Stimulated activated naive CD4-positive, alpha-beta T cell treated with Interleukin-2 at 50 U/mL for 16 hours (primary cell): ENCODE measurements at places on chromosomes 2 and 18.

- DNase-seq = no peak
These were observed 22.0 kb downstream of the KANSL3 start for GRCh38 chr2:96616128-96616527.

- no peak for DNase-seq
These were observed 24.5 kb upstream of the CD28 start for GRCh38 chr2:203681978-203682377.

DNA sequence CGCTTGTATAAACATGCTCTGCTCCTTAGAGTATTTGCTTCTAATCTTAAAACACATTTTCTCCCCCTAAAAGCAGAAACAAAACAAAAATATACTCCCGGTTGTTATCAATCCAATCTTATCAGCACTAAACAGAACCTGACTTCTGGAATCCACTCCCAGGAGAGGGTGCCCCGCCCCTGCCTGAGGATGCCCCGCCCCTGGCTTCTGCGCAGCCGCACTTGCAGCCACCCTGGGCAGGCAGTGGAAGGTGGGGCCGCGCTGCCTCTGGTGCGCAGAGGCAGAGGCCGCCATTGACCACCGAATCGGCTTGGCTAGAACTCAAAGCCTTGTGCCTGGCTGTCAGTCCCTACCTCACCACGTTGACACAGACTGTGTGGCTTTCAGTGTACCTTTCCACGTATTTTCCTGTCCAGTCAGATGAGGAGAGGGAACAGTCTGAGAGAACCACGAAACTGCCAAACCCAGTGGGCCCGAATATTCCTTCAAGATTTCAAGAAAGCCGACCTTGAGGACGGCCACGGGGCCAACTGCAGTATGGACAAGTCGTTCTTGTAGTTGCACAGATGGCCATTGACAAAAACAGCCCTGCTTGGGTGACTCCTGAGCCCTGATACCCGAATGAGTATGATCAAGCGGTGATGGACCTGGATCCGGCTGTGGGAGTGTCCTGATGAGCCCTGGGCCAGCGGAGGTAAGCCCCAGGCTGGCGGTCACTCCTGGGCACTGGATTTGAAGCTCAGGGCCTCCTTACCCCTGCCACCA is 46.2 kb upstream of the ARHGAP28 start:
- DNase-seq = no peak

DNA sequence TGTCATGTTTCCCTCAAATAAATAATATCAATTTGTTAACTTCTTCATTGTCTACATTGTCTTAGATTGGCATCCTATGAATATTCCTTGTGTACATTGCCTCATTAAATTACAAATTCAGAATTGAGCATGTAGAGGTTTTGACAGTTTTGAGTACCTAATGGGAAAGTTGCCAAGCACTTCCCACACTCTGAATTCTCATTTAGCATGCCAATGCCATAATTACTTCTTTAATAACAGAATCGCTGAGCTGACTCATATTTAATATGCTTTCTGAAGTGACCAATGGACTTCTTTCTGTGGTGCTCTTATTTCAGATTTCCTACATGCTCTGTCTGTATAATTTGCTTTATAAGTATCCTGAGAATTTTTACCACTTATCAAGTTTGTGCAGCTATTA is 114.4 kb upstream of the NOL4 start:
- no peak for DNase-seq

GRCh38 chr18:9987345-9987744 is 73.5 kb downstream of the VAPA start:
- no peak for DNase-seq

DNA sequence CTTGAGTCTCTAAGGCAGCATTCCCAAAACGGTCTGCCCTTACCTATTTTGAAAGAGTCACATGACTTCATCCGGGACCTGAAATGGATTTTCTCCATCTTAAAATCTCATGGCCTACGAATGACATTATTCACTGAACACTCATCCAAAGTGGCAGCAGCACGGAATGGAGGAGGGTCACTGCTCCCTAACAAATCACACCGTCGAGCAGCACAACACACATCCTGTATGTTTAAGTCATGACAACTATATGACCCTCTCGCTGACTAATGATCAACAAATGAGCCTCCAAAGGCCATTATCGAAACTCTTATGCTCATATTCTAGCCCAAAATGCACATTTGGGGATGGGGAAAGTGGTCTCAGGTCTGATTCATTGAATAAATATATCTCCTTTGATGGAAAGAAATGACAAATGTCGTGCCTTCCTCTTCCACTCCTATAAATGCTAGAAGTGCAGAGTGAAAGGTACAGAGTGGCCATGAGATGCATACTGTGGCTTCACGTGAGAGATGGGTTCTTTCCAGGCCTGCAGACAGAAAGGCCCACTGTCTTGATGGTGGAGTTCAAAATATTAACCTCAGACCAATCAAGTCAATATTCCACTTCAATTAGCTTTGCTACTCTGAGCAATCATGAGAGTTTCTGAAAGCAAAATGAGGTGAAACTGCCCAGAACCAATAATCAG is 70.8 kb downstream of the C2orf76 start:
- no peak for DNase-seq

GRCh38 chr2:182952741-182953450 is 85.4 kb downstream of the NCKAP1 start:
- no peak for DNase-seq

- DNase-seq = no peak
These were observed 87.4 kb downstream of the EML4 start for GRCh38 chr2:42256505-42256904.

- no peak for DNase-seq
These were observed 134.8 kb downstream of the GALNT1 start for GRCh38 chr18:35716169-35716831.

DNA sequence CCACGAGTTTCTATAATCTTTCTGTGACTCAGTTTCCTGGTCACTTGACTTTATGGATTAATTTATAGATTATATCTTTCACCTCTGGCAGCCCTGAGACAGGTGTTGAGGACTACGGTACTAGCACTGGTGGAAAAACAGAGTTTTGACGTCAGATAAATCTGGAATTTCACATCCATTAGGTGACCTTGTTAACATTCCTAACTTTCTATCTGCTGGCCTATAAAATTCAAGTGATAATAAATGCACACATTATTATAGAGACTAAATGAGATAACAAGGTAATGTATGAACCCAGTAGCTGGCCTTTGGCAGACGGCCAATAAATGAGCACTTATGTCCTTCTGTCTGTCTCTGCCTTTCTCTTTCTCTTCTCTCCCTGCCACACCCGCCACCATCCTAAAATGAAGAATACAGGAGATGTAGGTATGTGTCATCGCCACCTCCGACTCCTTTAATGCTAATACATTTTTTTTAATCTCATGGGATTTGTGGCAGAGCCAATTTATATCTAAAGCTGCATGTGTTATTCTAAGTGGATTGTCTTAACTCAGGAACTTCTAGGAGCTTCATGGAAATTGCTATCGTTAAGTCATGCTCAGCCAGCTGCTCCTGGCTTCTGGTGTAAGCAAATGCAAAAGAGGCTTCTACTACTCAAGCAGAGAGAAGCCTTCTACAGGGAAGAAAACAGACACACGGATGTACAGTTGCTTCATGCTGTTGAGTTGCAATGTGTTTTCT is 2.3 kb downstream of the TM4SF20 start:
- no peak for DNase-seq

DNA sequence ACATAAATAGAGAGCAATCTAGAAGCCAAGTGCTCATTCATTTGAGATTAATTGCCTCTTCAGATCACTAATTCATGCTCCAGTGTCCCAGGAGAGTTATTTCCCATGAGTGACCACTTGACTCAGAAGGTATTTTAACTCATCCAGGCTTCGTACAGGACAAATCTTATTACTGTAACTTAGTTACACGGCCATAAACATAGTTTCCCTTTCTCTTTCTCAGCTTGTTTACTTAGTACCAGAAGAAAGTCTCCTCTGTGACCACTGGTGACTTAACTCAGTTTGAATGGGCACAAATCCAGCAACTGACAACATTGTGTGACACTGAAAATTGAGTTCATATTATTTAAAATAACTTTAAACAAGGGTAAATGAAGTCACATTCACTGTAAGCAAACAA is 25.3 kb downstream of the MMADHC start:
- no peak for DNase-seq

DNA sequence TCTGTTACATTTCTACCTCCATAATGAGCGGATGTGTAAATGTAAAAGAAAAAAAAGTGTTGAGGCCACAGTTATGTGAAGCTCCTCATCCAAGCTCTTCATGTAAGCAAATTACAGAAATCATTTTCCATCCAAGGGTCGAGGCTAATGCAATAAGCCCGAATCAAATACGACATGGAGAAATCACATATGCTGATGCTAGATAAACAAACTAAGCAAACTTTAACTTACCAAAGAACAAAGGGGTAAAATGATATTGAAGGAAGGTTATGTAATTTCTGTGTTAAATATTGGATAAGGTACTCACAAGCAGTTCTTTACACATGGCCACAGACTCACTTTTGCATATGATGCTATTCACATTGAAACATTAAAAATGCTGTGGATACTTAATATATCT is 310.2 kb upstream of the ID2 start:
- no peak for DNase-seq

- no peak for DNase-seq
These were observed 203.1 kb downstream of the NCKAP5 start for GRCh38 chr2:133365117-133365516.

DNA sequence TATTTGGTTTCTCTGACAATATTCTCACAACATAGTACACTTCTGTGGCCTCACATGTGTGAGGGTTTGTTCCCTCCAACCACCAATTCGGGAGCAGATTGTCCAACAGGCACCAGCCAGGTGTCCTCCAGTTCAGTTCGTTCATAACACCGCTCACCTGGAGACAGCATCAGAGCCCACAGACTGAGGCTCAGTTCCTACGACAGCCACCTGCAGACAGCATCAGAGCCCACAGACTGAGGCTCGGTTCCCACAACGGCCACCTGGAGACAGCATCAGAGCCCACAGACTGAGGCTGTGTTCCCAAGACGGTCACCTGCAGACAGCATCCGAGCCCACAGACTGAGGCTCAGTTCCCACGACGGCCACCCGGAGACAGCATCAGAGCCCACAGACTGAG is 58.2 kb upstream of the SNTG2 start:
- no peak for DNase-seq

DNA sequence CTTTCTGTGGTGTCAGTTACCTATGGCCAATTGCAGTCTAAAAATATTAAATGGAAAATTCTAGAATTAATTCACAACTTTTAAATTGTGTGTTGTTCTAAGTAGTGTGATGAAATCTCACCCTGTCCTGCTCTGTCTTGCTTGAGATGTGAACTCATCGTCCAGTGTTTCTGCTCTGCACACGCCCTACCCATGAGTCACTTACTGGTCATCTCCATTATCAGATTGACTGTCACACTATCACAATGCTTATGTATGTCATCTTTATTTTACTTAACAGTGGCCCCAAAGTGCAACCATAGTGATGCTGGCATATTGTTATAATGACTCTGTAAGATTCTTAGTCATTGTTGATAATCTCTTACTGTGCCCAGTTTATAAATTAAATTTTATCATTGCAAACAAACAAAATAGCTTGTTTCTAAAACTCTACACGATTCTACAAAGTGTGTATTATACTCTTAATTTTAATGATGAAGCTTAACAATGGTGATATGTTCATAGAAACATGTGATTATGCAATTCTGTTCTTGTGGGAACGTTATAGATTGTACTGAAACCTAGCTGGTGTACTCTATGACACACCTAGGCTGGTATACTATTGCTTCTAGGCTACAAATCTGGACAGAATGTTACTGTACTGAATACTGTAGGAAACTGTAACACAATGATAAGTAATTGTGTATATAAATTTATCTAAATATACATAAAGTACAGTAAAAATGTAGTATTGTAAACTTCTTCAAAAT is 1086.8 kb upstream of the PIK3C3 start:
- no peak for DNase-seq

- no peak for DNase-seq
These were observed 116.5 kb upstream of the NEDD4L start for GRCh38 chr18:57927511-57927910.

- DNase-seq = no peak
These were observed 43.8 kb downstream of the CYBRD1 start for GRCh38 chr2:171566057-171566456.

DNA sequence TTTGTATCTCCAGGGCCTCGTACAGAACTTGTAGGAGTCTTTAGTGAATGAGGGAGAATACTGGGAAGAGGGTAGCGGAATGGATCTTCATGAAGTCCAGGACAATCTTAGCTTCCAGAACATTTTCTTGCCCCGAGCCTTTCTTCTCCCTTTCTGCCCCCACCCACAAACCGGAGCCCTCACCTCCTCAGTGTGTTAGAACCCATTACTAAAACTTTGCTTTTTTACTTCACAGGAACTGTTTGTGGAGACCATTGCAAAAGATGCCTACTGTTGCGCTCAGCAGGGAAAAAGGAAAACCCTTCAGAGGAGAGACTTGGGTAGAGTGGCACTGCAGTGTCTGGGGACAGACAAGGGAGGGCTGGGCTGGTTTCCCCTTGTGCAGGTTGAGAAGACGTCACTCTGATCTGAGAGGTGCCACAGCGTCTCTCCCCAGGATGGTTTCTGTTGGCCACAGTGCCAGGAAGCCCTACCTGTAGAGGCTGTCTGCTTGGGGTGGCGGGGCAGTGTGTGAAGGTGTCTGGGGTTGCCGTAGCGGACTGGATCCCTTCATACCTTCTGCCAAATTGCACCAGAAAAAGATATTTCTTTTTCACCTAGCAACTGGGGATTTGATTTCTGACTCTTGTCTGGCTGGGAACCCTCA is 786 bp downstream of the POLE4 start:
- DNase-seq = no peak

GRCh38 chr2:151359768-151360461 is 2.5 kb downstream of the TNFAIP6 start:
- no peak for DNase-seq

GRCh38 chr2:61771904-61772845 is 81.7 kb downstream of the FAM161A start:
- DNase-seq = no peak

DNA sequence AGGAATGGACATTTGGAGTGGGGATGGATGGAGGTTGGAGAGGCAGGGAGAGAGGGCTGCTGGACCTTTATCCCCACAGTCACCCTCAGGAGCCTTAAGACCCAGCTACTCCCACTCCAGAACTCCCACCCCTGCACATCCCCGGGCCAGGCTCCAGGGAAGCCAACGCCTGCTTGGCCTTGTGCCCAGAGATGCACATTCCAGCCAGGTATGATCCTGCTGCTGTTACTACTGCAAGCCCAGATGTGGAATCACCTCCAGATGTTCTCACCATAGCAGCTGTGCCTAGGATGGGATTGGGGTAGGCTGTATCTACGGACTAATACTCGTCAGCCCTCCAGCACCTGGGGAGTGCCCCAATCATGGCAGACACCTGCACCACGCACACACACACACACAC is 71.7 kb downstream of the ZFP36L2 start:
- DNase-seq = no peak

DNA sequence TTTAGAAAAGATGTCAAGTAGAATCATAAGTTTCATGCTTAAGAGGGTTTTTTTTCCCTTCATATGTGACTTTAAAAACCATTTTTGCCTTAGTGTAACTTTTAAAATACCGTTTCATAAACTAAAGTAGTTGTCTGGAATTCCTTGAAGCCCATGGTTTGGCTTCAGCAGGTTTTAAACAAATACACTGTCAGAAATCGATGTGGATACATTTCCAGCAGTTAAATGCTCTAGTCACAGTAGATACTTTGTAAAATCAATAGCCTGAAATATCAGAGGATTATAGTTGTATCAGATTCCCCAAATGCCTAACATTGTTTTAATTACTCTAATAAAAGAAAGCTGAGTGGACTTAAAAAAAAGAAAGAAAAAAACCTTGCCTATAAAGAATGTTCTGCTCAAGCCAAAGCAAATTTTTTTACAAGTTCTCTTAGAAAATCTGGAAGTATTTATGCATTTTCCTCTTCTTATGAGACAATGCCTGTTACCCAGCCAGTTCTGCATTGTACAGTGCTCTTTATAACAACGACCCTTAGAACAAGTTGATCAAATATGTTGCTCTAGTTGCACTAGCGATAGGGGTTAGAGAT is 260.5 kb downstream of the LTBP1 start:
- DNase-seq = no peak
